Midbrain (tissue), 1 donor: ENCODE measurements at places on chromosomes 3 and 15.

DNA sequence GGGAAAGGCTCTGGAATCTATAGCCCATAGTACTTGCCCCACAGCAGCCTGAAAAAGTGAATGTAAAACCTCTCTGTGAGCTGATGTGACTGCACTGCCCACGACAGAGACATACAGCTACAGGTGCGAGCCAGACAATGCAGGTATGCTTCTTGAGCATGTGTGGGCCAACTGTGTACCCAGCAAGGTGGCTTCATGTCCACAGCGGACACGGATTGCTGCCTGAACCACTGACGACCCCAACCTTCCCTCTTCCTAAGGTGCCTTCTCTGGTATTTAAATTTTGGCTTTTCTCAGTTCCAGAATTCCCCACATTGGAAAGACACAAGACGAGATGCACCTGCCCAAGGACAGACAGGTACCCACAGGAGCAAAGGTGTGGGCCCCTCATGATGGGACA, 65.8 kb downstream of the SCN5A start:
- no peak for DNase-seq

DNA sequence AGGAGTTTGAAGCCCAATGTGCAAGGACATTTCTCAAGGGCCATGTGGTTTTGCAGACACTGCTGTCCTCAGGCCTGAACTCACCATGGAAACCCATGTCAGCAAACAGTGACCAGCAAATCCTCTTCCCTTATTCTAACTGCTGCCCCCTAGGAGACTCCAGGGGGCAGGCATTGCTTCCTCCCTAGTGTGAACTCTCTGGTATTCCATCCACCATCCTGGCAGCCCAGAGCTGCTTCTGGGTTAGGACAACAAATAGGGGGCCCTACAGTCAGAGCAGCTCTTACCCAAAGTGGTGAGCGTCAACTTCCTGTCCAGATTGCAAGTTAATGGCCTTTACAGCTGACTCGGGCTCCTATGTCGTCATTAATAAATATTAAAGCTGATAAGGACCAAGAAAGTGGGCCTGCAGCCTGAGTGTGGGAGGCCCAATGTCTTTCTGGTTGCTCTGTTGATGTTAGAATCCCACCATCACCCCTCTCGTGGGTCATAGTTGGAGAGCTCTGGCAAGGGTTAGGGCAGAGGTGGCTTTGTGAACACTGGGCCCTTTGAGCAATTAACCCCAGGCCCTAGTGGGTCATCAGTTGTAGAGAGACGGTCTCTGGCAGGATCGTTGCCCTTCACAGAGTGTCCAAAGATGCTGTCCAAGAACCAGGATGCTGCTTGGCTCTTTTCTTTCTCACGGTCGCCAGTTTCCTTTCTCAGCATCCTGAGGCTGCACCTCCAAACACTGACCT, 41.5 kb downstream of the TGM4 start:
- DNase-seq, result no peak

DNA sequence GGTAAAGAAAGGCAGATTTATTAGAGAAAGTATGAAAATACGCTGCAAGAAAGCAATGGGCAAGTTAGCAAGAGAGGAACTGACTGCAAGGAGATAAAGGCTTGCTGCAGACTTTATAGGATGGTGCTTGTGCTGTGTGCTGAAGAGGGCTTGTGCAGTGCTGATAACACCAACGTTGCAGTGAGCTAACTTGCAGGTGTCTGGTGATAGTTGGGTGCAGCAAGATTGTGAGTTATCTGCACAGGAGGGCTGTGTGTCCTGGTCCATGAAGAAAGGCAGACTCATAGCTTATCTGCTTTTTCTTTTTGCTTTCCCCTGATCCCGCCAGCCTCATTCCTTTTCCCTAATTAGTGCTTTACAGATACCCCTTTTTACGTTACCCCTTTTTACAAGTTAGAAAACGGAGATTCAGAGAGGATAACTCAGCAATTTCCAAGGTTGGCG, 58.0 kb upstream of the ZNF148 start:
- DNase-seq, result no peak

DNA sequence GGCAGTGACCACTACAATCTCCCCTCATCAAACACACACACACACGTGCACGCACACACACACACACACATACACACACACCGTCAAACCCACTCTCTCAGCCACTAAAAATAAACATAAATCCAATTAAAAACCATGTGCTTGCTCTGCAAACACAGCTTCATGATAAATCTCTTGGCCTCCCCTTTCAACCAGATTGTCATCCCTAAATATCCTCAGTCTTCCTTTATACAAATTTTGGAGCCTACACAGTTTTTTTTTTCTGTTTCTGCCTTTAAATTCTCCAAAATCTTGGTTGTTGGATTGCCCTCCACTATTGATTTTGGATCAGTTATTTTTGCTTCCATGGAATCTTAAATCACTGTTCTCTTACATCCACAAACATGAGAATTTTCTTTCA, 245.6 kb downstream of the SATB1 start:
- DNase-seq, result no peak

GRCh38 chr3:171933441-171933840, 90.3 kb downstream of the TMEM212 start:
- no peak for DNase-seq

DNA sequence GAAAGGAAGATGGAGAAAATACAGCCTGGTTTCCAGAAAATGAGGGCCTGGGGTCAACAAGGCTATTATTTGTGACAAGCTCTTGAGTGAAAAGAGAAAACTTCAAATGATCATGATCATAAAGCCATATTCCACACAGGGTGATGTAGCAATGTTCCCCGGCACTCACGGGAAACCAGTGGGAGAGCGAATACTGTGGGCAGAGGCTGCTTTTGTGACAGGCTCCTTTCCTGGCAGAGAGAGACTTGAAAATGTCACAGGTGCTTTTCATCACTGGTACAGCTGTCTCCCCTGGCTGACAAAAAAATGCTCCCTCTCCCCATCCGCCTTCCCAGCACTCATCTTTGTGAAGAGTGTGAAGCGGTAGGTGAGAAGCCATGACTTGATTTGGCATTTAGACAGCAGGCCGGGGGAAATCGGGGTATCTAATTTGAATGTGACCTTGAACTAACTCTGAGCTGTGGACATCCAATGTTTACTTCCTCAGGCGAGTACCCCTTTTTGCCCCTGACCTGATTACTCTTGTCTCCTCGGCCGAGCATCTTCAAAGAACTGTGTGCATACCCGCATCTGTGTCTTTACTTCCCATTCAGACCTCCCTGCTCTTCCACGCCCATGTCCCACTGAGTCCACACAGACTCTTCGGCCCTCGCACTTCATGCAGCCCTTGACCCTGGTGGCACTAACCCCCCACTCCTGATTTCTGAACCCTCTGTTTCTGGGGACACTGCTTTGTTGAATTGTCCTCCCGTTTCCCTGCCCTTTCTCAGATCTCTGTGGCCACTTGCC, 23.2 kb downstream of the CA12 start:
- DNase-seq, result no peak
